Stimulated activated CD8-positive, alpha-beta memory T cell treated with anti-CD3 and anti-CD28 coated beads, Interleukin-4, amount 100 ng/mL, for 1 hour (primary cell): ENCODE measurements at places on chromosomes 1 and 21.

DNA sequence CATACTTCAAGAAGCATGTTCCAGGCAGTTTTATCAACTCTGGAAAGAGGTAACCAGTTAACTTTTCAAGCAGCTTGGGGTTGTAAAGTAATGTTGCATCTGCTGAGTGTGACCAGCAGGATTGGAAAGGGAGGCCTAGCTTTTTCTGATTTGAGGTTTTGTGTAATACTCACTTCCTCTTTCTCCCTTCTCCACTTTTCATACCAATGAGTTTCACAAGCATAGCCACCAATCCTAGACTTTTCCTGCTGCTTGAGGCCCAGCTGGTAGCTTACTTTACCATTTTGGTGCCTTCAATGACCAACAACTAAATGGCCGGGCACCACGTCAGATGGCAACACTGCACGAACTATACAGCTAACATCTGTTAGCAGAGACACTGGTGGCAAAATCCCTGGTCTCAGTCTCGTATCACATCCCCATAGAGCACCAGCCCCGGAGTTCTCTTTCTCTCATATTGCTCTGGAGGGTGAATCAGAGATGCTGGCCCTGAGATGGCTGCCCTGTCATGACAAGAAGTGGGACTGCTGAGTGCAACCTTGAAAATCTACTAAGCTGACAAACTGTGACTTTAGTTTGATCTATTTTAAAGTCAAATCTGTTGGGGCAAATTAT is 14.8 kb upstream of the GPR88 start:
- DNase-seq: no peak

DNA sequence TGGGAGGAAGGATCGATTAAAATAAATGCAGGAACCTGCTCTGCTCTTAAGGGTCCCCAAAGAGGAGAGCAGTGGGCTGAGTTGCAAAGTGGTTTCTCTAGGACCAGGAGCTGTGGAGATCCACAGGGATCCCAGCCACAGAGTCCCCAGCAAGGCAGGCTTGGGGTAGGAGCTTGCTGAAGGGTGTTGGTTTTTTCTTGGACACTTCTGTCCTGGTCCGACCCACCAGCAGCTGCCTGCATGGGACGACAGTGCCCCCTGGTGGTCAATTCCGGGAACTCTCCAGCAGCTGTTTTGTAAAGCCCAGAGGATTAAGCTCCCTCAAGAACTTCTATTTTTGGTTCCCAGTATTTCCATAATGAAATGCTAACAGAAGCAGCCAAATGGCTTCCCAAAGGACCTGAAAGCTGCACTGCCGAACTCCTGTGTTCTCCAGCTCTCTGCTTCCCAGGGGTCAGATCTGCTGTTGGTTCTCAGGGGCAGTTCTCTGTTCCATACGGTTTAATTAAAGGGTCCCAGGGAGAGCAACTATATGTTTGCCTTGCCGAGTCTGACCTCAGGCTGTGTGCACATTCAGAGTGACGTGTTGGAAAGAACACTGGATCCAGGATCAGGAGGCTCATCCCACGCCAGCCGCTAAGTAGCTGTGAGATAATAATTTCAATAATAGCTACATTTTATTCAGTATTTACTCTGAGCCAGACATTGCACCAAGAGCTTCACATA is 23.2 kb downstream of the NENF start:
- peak; percentile 83 for DNase-seq

DNA sequence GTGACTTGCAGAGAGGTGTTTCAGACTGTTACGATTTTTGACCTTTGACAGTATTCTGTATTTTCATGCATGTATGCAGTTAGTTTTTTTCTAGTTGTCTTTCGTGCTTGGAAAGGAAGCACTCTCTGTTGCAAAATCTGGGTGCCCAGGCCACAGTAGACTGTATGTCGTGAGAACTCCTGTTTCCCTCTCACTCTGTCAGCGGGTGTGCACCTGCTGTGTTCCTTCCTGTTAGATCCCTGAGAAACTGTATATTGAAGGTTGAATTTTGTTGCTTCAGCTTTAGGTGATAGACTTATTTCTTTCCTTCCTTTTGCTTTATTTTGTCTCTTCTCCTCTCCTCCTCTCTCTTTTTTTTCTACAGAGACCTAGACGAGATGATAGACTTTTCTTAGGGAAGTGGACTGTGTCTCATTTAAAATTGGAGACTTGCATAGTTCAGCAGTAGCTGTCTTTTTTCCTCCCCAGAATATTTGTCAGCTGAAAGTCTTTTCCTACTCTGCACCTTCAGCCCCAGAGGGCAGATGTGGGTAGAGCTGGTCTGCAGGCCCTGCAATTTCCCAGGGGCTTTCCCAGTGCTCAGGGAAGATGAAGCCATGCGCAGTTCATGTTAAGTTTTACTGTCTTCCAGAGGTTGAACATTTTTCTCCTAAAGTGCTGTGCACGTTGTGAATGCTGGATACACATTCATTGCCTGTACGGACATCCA is 1.4 kb downstream of the TRAPPC10 start:
- no peak for DNase-seq

- DNase-seq: no peak
Observed at GRCh38 chr1:6491081-6491449, 402 bp downstream of the PLEKHG5 start.

- DNase-seq: no peak
Observed at GRCh38 chr1:207645635-207646081, 725 bp downstream of the CR1L start.

- DNase-seq: no peak
Observed at GRCh38 chr1:175317309-175317708, 124.7 kb upstream of the KIAA0040 start.

DNA sequence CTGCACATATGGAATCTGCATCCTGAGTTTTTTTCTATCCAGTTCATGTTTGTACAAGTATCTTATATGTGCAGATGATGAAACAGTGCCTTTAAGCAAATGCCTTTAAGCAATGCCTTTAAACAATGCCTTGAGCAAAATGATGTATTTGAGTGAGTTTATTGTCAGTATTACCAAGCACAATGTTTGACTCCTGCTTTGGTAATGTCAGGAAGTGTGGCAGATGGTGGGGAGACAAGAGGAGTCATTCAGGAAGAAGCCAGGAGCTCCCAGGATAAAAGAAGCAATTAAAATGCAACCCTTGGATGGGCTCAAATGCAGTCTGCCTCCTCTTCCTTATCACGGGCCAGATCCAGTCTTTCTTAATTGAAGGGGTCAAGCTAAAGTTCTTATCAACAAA is 108.7 kb upstream of the KCNJ15 start:
- no peak for DNase-seq

GRCh38 chr1:77063118-77063517 is 156.1 kb downstream of the PIGK start:
- DNase-seq: no peak

DNA sequence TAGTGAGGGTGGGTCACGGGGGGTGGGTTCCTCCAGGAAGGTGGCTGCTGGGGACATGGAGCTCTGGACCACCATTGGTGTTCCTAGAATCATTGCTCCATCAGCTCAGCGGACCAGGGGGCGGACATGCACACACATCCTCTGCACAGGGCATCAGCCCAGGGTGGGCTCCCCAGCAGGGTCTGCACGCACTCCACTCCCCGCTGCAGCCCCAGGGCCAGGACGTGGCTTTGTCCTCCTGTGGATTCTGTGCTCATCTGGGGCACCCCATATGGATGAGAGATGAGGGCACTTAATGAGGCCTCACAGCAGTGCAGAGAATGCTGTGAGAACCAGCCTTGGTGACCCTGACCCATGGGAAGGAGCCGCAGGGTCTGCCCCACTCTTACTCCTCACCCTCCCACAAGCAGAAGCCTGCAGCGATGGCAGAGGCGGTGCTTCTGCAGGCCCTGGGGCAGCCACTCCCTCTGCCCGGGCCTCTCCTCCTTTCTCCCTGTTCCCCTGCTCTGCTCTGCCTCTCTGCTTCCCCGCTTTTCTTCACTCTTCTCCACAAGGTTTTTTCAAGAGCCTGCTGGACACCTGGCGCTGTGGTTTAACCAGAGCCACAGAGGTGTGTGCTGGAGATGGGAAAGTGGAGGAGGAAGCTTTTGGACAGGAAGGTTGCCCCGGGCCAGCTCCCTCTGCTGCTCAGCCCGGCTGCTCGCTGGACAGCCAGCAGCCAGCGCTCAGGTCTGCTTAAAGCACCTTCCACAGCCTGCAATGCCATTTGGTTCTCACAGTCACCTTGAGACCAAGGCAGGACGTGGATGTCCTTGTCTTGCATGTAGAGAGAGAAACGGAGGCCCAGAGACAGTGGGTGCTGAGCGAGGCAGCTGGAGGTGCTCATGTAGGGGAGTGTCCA is 26.3 kb upstream of the PCBP3 start:
- no peak for DNase-seq

- DNase-seq: no peak
Observed at GRCh38 chr1:155938220-155938627, 3.2 kb upstream of the RXFP4 start.

- DNase-seq: no peak
Observed at GRCh38 chr1:206705726-206706297, 21.1 kb downstream of the MAPKAPK2 start.

DNA sequence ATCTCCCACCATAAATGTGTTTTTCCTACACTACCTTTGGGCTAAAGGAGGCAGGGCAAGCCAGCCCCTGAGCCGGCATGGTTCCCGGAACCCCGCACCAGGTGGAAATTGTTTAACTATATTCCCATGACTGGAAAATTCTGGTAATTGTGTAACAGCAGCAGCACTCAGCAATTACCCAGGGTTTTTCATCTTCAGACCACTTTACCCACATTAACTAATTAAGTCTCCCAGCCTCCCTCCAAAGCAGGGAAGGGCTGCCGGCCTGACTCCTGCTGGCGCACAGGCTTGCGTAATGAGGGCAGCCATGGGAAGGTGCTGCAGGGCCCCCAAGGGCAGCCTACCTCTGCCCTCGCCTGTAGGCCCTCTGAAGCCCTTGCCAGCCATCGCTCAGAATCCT is 140.7 kb upstream of the VAMP3 start:
- DNase-seq: no peak

DNA sequence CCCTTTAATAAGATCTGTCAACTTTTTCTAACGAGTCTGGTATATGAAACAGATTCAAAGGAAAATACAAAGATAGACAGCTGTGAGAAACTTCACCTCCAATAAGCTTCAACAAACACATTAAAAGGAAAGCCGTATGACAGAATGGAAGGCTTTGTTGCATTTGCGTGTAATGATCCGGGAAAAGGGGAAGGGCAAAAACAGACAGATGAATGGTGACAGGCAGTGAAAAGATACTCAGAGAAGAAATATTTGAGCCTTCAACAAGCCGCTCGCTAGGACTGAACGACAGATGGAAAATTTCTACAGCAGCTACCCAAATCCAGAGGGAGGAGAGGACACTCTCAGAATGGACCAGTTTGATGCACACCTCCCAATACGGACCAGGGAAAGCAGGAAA is 14.9 kb downstream of the COPA start:
- no peak for DNase-seq
